ENCODE measurements at places on chromosomes 16 and 17. TPM values are rescaled to one million over a fixed set of nuclear protein-coding genes. Genes with fewer than 3 reads are reported as not detected.
A peak's percentile ranks its signal among the peaks of the same experiment; 100 is the strongest.

GRCh38 chr16:14354561-14355351, 275.3 kb downstream of the PARN start:
- no peak for DNase-seq

- DNase-seq = peak; percentile 73
These were observed 878 bp downstream of the HEXIM1 start for GRCh38 chr17:45149037-45149668.

- DNase-seq = no peak
These were observed 191.8 kb upstream of the CPHXL start for GRCh38 chr16:75918109-75918508.

GRCh38 chr17:57550668-57551315, 194.3 kb downstream of the CCDC182 start:
- no peak for DNase-seq

- no peak for DNase-seq
These were observed 57.8 kb downstream of the BMERB1 start for GRCh38 chr16:15492091-15492740.

Gene CASKIN1
- 23.6 TPM for total RNA-seq

Gene NAE1
- total RNA-seq = 113 TPM

Measured in occipital lobe (tissue), 3 donors.